ENCODE measurements at places on chromosomes 7 and 10.

DNA sequence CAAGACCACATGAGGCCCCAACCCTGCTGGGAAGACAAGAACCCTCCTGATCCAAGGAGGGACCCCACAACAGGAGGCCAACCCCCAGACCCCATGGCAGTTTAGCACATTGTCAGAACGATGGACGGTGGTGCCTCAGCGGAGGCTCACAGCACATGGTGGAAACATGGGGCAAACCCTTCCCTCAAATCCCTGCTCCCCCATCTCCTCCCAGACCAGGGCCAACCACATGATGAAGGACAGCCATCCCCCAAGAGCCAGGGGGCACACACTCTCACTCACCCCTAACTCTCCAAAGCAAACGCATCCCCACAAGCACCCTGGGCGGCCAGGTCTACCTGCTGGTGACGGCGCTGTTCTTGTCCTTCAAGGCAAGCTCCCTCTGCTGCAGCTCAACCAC is 83.9 kb downstream of the MAD1L1 start:
- DNase-seq = no peak

DNA sequence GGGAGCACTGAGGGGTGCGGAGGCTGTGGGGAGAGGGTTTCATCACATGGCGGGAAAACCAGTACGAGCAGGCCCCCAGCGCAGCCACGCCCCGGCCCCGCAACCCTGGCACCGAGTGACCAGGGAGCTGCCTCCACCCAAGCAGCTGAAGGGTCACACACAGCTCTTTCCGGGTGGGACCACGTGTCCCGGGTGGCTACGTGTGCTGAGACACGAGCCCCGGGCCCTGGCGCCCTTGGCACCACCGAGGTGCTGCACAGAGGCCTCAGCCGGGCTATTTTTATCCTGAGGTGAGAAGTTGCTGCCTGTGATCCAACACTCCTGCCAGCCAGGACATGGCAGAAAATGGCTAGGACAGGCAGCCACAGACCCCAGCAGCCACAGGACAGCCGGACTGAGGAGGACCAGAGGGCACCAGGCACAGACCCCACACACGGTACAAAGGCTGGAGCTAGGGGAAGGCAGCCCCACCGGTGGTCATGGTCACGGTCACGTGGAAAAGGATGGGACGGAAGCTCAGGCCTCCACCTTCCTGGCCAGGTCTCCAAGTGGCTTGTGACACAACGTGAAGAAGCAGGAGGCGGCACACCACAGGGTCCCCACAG is 223.7 kb downstream of the MAD1L1 start:
- DNase-seq = no peak

DNA sequence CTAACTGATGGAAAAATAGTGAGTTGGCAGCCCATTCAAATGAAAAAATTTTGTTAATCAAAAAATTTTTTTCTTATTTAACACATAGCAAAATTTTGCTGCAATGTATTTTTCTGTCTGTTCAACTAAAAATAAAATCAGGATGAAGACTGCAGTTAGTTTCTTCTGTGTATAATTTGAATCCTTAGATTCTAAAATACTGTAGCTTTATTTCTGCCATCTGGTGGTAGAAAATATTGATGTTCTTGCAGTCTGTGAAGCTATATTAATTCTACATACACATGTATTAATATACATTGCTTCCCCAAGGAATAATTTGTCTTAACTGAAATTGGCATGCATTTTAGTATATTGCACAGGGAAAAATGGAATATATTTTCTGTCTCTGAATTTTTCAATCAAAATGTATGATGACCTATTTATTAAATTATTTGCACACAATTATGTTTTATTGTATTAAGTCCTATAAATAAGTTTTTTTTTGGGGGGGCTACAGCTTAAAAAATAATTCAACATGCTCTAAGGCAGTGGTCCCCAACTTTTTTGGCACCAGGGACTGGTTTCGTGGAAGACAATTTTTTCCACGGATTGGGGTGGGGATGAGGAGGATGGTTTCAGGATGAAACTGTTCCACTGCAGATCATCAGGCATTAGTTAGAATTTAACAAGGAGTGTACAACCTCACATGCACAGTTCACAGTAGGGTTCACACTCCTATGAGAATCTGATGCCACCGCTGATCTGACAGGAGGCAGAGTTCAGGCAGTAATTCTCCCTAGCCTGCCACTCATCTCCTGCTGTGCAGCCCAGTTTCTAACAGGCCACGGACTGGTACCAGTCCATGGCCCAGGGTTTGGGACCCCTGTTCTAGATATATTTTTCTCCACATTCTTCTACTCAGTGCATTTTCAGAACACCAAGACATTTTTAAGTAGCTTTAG is 119.4 kb downstream of the GNAT3 start:
- DNase-seq = no peak

- DNase-seq = no peak
Measured at GRCh38 chr10:15320522-15321203, 50.4 kb downstream of the FAM171A1 start.

- DNase-seq = no peak
Measured at GRCh38 chr10:71299071-71299785, 19.8 kb upstream of the SLC29A3 start.

DNA sequence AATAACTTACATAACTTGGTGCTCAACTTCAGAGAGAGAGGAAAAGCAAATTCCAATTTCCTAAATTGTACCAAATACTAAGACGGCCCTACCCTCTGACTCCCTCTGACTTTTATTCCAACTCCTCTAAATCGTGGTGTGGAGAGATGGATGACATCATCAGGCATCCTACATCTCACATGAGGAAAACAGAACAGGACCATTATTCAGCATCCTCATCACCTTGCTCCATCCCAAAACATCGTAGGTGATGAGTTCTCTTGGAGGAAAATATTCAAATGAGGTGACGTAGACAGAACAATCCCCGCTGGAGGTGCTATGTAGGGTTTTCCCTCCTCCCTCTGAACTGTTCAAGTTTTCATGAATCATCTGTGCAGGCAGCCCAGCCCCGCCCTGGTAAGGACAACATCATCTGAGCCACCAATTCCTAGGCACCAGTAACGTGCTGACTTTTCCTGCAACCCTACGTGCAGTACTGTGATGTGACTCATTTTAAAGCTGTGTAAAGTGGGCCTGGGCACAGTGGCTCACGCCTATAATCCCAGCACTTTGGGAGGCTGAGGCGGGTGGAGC is 167.2 kb downstream of the CALN1 start:
- no peak for DNase-seq

DNA sequence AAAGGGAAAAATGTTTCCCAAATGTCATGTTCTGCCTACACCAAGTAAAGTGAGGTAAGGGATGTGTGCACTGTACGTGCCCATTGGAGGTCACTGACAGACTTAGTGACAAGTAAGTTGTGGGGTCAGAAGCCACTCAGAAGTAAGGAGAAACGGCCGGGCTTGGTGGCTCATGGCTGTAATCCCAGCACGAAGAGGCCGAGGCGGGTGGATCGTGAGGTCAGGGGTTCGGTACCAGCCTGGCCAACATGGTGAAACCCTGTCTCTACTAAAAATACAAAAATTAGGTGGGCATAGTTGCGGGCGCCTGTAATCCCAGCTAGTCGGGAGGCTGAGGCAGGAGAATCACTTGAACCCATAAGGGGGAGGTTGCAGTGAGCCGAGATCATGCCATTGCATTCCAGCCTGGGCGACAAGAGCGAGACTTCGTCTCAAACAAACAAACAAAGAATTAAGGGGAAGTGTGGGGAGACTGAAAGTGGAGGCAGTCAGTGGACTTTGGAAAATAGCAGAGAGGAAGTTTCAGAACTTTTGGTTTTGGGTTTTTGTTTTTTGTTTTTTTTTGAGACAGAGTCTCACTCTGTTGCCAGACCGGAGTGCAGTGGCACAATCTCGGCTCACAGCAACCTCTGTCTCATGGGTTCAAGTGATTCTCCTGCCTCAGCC is 114.8 kb downstream of the WDFY4 start:
- DNase-seq = no peak

DNA sequence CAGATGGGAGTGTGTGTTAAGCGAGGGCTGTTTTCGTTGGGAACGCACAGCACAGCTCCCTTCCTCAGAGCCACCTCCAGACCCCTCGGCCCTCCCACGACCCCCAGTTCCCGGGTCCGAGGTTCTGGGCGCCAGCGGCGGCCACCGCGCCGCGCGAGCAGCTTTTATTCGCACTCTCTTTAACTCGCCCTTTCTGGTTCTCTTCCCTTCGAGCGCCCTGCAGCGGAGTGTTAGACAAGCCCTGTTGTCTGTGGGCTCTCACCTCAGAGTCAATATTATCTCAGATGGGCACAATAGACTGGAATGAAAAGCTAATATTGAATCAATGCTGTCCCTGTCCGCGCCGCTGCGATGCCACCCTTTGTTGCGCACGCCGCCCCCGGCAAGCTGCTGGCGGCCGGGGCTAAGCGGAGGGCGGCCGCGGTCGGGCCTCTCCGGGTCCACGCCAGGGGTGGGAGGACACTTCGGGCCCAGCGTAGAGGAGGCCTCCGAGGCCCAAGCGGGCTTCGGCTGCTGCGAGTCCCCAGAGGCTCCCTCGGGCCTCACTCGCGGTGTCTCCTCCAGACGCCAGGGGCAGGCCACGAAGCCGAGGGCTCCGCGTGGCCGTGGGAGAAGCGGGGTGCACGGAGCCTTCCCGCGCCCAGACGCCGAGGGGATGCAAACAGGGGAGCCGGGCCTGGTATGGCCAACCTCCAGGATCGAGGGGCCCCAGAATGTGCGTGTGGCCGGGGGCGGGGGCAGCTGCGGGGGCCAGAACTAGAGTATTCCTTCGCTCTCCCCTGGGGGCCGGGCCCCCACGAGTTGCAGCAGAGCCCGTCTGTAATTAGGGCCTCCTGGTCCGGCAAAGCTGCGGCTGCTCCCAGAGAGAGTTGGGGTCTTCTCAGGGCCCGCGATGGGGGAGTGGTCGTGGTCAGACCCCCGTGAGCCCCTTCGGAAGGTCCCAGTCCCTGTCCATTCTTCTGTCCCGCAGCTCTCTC is 7.9 kb upstream of the EMX2 start:
- no peak for DNase-seq

DNA sequence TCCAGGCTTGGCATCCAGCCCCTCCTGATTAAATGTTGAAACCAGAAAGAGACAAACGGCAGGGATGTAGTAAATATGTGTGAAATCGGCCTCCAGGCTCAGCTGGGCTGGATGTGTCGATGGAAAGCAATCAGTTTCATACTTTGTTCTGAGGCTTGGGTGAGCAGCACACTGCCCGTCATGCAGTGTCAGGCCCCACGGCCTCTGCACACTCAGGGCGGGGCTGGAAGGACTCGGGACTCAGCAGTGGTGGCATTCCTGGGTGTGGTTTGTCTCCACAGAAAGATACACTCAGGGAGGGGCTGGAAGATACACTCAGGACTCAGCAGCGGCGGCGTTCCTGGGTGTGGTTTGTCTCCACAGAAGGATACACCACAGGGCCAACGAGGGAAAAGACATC is 22.0 kb downstream of the ADGRA1 start:
- no peak for DNase-seq

All from stimulated activated CD4-positive, alpha-beta T cell treated with anti-CD3 and anti-CD28 coated beads, Interleukin-15, amount 100 ng/mL, for 1 hour (primary cell).